ENCODE measurements at places on chromosomes 12 and 14.

DNA sequence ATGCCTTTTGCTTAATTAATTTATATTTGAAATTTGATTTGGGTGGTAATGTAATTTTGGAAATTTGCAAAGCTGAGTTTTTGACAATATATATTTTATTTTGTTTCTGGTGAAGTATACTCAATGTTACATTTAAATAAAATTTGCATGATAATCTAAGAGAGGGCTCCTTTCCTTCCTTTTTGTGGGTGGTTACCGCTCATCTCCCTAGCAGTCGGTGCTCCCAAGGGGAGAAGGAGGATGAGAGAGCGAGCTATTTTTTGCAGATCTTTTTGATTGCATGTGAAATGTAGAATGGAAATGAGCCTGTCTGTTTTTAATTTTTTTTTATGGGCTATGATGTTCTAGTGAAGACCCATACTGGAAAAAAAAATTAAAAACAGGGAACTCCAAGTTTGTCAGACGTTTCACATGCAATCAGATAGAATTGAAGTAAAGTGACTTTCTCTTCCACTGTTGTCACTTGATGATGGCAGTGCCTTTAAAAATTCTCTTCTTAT lies 39.8 kb downstream of the MSRB3 start:
- DNase-seq: no peak

DNA sequence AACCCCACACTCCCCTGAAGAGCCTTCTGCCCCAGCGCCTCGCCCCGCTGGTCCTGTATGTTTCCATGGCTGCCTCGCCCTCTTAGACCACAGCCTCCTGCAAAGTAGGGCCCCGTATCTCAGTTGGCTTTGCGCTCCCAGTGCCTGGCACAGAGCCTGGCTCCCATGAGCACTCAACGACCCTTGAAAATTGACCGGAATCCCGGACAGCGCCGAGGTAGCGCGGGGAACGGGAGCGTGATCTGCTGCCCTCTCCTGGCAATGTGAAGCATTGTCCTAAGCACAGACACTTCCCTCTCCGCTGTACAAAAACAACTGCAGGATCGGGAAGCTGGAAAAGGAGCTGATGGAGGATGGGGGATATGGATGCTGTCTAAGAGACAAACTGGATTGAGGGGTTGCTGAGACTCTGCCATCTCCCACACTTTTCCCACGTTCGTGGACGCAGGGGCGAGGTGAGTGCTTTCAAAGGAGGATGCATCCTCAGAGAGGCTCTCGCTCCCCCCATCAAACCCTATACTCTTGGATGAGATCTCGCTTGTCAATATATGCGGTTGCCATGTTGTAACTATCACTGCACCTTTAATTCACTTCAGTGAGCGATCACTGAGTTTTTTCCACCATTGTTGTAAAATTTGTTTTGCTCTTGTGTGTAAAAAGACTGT lies 10.7 kb upstream of the FKBP4 start:
- peak; percentile 51 for DNase-seq

- DNase-seq: no peak
Observed at GRCh38 chr12:3614806-3615466, 123.9 kb downstream of the PRMT8 start.

DNA sequence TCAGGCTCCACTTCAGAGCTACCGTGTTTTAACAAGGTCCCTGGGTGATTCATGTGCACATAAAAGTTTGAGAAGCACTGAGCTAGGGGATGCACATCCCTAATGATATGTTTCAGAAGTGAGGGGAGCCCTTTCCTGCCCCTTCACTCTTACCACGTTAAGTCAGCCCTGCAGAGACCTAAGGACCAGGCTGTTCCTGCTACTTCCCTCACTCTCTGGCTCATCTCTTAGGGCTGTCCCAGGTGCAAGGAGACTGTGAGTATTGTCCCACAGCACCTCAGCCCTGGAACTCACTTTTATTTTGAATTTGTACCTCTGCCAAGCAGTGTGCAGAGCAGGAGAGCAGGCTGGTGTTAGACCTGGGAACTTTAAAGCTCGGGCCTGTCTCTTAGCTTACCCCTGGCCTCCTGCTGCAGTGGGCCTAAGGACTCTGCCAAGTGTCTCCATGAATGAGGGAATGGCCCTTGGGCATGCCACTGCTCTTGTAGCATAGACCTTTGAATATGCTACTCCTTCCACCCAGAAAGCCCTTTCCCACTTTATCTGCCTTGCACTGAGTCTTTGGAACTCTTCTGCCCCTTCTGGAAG lies 11.0 kb upstream of the SUSD6 start:
- no peak for DNase-seq

DNA sequence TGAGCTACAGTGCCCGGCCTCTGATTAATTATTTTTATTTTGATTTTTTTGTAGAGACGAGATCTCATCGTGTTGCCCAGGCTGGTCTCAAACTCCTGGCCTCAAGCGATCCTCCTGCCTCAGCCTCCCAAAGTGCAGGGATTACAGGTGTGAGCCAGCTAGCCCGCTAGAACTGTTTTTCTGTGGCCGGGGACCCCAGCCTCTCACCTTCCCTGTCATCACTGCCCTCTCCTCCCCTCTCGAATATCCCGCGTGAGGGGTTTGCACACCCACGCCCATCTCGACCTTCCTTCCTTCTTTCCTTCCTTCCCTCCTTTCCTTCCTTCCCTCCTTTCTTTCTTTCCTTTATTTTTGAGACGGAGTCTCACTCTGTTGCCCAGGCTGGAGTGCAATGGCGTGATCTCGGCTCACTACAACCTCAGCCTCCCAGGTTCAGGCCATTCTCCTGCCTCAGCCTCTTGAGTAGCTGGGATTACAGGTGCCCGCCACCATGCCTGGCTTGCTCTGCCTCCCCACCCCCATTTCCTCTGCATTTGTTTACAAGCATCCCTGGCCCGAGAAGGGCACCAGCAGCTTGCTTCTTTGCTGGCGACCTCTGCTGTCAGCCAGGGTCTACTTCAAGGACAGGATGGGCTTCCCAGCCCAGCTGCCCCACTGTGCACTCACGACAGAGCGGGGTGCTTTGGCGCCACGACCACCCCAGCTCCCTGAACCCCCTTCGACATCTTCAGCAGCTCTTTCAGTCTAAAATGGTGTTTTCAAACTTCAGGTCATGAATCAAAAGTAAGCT lies 4.3 kb upstream of the TRAF3 start:
- no peak for DNase-seq

GRCh38 chr14:65910108-65910786 lies 497.7 kb downstream of the FUT8 start:
- no peak for DNase-seq

DNA sequence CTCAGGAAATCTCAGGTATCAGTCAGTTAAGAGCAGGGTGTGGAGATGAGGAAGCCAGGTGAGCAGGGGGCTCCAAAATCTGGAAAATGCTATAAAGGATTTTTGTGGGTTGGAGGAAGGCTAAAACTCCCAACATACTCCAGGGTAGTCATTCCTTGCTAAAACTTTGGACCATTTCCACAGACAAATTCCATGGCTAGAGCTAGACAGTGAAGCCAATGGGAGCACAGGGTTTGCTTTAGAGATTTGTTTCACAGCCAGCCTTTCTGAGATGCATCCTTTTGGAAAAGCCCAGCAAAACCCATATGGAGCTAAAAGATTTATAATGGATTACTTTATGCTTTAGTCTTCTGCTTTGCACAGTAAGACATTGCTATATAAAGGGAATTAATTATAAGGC lies 146.5 kb downstream of the SAMD4A start:
- no peak for DNase-seq

DNA sequence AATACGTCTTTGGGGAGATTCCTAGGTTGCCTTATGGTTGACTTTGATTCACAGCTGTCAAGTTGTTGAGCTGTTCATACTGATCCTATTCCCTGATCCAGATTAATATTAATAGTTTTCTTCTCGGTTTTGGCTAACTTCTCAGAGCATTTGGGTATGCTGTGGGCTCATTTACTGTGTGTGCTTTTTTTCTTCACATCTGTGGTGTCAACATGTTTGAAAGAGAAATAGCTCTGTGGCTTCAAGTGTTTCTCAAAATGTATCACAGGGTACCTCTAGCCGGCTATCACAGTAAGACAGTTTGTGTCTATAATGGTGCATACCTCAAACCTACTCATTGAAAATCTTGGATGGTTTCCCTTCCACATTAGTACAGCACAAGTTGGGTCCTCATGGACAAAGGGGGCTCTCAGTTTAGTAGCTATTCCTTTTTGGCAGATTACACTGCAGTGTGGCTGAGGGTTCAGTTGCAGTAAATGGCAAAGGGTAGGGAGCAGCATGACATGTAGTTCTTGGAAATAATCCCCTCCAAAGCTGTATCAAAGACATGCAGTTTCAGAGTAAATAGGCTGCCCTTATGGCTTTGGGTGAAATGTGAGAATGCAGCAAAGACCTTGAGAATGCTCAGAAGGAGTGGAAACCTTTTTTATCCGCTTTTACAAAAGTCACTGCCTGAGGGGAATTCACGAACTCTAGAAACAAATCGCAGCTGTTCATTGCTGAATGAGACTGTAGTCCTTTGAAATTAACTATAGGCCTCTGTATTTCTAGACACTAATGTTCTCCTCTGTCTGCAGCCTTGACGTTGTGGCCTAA lies 102.4 kb upstream of the ATF1 start:
- DNase-seq: no peak

DNA sequence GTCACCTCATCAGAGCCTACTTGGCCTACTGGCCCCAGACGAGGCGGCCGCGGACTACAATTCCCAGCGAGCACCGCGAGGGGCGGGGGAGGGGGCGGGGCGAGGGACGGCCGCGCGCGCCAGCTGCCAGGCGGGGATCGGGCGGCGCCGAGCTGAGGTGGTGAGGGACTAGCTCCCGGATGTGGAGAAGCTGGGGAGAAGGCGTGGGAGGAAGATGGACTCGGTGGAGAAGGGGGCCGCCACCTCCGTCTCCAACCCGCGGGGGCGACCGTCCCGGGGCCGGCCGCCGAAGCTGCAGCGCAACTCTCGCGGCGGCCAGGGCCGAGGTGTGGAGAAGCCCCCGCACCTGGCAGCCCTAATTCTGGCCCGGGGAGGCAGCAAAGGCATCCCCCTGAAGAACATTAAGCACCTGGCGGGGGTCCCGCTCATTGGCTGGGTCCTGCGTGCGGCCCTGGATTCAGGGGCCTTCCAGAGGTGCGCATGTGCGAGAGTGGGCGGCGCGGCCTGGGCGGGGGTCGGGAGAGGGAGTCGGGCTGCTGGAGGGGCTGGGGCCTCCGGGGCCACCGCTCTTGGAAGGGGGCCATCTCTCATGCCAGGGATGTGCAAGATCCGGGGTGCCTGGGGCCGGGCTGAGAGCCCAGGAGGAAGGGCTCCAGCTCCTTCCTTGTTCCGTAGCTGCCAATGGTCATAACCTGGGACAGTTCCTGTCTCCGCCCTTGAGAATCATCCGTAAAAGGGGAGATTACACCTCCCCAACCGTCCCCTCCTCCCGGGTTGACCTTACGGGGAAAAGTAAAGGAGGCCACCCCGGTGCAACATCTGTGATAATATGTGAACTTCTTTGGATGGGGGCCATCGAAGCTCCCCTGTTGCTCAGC lies at the start of gene CMAS:
TSS of gene CMAS (plus strand) at position 129 of the 878 bp plus-strand sequence. CDS start at position 215, 86 bp downstream.
- peak; percentile 81 for DNase-seq

DNA sequence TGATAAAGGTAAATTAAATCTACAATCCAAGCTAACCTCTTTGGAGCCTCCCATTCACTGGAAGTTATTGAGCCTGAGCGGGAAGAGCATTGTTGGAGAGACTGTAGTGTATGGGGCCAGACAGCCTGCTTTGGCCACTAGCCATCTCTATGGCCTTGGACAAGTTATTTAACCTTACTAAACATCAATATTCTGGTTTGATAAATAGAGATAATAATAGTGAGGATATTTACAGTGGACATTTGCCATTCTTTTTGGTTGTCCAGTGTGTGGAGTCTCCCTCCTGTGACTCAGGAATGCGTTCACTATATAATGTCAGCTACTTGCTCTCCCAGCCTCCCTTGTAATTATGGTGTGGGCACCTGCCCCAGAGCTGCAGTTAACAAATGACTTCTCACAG lies 216.1 kb downstream of the SLC38A4 start:
- no peak for DNase-seq

DNA sequence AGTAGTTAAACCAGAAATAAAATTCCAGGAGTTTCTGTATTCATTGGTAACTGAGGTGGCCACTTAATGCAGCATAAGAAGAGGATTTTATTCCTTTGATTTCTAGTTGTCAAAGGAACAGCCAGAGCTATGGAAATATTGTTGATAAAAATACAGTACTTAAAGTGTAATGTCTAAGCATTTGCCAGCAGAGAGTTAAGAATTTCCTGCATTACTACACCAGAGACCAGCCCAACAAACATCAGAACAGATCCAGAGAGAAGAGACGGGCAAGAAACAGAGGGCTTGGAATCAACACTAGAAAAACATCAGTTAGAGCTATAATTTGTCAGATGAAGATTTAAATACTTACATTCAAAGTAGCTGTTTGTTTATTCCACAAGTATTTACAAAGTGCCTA lies 77.9 kb downstream of the ST8SIA1 start:
- DNase-seq: no peak

GRCh38 chr12:120720234-120720986 lies 5.2 kb upstream of the ACADS start:
- no peak for DNase-seq
